ENCODE measurements at places on chromosomes 7 and 10.

- no peak for DNase-seq
Observed at GRCh38 chr10:47374611-47375536, 9.2 kb downstream of the ZNF488 start.

DNA sequence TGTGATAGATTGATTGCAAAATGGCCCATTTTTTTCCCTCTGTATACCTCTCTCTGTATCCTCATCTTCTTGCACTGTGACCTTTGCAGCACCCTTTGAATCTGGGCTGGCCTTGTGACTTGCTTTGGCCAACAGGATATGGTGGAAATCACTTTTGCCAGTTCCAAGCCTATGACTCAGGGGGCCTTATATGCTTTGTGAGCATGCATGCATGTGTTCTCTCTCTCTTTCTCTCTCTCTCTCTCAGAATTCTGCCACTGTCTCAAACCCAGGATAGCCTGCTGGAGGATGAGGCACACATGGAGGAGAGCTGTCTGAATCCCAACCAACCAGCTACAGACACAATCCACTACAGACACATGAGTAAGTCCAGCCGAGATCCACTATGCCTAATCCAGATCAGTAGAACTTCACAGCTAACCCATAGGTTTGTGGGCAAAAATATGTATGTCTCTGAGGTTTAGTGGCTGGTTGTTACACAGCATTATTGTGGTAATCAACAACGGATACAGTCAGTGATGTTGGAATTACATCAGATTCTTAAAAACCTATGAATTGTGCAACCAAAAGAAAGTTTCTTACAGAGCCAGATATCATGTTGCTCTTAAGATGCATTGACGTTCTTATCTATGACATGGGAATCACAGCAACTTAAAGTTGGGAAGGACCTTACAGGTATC is 41.8 kb upstream of the ABCB4 start:
- no peak for DNase-seq

- DNase-seq: no peak
Observed at GRCh38 chr7:146345251-146345650, 228.7 kb downstream of the CNTNAP2 start.

GRCh38 chr10:131689954-131690757 is 210.7 kb upstream of the PPP2R2D start:
- no peak for DNase-seq

- DNase-seq: no peak
Observed at GRCh38 chr7:105229641-105230040, 159.1 kb downstream of the SRPK2 start.

- no peak for DNase-seq
Observed at GRCh38 chr7:84647797-84648757, 453.5 kb upstream of the SEMA3A start.

- no peak for DNase-seq
Observed at GRCh38 chr7:5296611-5297226, 14.0 kb downstream of the SLC29A4 start.

DNA sequence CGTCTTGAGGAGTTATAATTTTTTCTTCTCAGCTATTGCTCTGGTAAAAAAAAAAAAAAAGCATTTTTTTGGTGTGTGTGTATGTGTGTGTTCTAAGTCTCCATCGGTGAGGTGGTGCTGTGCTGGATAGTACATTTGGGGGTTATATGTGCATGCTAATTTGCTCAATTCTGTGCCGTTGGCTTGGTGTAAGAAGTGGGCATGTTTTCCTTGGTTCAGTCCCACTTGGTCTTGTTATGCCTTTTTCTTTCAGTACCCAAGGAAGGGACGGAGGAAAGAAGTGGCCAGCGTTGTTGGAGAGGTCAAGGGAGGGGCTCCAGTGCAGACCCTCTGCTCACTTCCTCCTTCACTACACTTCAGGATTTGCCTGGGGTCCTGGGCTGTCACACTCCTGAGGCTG is 20.4 kb downstream of the LRMDA start:
- no peak for DNase-seq

DNA sequence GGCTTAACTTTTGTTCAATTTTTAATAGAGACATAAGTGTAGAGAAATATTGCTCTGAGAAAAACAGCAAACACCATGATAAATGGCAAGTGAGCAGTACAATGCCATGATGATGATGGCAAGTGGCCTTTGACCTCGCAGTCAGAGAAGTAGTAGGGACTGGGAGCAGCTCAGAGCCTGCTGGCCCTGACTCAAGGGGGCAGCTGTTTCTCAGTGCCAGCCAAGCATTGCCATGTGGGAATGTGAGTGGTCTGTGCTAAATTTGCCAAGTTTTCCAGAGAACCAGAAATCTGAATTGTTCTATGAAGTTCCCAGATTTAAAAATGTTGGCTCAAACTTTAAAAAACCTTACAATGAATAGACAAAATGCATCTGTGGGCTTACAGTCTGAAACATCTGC is 187.9 kb downstream of the BICC1 start:
- no peak for DNase-seq

DNA sequence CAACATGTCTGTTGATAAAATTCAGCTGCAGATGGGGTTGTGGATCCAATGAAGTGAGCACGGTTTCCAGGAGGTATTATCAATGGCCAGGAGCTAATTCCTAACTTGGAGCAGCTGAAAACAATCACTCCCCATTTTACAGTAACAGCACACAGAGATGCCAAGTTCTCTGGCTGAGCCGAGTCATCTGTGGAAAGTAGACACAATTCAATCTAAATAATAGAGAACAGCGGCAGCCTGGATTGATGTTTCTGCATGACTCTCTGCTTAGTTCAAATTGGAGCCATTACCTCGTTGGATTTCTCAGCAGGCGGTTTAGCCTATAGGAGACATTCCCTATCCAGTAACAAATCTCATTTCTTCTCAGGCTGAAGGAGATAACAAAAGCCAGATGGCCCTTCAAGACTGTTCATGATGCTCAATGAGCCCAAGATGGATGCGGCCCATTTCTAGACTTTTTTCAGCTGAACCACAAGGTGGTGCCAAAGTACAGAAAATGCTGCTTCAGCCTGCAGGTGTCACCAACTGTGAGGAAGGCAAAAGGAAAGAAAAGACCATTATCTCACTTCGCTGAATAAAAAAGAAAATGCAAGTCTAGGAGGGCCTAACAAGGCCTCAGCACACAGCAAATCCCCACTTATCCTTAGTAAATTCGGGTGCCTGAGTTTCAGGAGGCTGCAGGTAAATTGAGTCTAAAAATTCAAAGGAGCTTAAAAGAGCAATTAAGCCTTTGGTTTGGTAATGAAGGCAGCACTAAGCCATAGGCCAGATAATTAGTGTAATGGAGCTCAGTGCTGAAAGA is 83.7 kb downstream of the SLC16A9 start:
- DNase-seq: peak; percentile 65

GRCh38 chr7:27367179-27367932 is 124.8 kb downstream of the EVX1 start:
- no peak for DNase-seq

- DNase-seq: no peak
Observed at GRCh38 chr7:157576415-157576814, 239.6 kb downstream of the DNAJB6 start.

DNA sequence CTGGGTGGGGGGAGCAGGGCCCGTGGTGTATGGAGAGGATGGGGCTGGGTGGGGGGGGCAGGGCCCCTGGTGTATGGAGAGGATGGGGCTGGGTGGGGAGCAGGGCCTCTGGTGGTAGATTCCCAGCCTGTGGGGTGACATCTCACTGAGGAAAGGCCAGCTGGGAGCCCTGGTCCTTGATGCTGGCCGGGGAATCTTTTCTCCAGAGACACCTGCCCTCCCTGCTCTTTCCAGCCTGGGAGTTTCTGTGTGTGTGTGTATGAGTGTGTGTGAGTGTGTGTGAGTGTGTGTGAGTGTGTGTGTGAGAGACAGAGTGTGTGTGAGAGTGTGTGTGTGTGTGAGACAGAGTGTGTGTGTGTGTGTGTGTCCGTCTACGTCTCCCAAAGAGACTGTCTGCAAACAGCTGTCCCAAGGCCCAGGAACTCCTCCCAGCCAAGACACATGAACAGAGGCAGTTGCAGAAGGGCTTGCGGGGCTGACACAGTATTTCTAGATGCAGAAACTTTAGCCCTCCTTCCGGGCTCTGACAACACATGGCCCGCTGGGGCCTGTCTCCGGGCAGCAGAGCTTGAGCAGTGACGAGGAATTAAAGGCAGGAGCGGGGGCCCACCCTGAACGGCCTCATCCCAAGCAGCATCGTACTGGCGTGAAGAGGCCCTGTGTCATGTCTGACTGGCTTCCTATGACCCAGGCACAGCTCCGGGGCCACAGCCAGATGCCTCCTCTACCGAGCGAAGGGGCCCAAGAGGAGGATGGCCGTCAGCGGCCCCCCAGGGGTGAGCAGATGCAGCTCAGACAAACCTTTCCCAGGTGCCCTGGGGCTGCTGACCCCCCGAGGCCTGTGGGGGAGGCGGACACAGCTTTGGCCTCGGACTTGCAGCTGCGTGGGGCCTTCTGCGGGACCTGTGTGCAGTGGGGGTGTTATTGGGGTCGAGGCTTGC is 24.3 kb downstream of the FAM20C start:
- no peak for DNase-seq

DNA sequence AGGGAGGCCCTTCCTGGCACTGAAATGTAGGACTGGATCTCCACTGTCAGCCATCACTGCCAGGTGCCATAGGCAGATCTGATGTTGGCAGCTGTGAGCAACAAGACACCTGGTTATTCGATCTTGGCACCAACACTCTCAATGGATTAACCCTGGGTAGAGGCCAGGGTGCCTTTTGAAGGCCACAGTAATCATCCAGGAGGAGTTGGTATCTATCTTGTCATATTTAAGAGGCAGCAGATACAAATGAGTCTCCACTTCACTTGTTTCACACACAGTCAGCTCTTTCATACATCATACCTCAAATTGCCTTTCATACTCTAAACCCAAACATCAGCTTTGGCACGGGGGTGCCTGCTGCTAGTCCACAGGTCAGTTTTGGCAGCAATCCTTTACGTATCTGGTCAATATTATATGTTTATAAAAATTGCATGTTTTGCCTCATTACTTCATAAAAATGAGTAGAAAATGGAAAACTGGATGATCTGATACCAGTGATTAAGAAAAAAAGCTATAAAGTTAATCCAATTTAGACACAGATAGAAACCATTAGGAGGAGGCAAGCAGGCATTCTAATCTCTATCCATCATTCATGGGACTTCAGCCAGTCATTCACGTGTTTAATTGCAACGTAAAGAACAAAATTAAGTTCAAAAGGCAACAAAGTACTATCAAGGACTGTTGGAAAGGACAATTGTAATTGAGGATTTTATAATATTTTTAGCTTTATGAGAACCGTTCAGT is 12.7 kb upstream of the CACUL1 start:
- DNase-seq: no peak

DNA sequence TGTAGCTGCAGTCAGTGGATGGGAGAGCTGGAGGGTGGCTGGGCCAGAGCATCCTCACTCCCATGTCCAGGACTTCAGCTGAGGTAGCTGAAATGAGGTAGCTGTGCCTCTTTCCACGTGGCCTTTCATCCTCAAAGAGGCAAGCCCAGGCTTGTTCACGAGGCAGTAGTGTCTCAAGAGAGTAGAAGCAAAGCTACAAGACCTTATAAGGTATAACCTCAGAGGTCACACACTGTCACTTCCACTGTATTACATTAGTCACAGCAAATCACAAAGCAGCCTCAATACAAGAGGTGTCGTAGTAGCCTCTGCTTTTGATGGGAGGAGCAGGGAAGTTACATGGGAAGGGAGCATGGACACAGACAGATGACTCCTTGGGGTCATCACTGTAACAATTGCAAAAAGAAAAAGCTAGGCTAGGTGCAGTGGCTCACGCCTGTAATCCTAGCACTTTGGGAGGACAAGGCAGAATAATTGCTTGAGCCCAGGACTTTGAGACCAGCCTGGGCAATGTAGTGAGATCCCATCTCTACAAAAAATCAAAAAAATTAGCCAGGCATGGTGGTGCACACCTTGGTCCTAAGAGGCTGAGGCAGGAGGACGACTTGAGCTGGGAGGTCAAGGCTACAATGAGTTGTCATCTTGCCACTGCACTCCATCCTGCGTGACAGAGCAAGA is 97.5 kb downstream of the SKIDA1 start:
- no peak for DNase-seq

GRCh38 chr10:114816308-114816707 is 5.3 kb upstream of the FHIP2A start:
- DNase-seq: no peak

DNA sequence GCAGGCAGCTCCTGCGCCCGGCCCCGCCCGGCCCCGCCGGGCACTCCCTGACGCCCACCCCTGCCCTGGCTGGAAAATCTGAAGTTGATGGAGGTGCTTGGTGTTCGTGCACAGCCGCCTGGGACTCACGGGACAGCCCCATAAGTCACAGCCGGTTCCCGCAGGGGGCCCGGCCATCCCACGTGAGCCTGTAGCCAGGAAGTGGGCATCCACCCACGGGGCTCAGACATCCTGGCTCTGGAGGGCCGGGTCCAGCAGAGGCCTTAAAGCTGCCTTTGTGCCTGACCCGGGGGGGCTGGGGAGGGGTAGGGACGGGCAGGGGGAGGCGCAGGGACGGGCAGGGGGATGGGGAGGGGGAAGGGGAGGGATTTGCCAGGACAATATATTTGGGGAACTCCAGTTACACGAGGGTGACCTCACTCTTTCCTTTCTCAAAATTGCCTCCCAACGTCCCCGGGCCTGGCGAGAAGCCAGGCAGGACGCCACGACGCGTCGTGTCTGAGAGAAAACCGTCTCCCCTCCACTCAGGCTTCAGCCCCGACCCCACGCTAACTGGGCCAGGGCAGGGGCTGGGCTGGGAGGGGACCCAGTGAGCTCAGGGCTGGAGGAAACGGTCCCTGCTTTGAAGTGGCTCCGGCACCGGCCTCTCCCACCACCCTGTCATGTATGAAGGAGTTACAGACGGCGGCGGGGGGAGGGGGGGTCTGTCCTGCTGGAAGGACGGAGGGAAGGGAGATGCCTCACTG is 82.1 kb upstream of the PDGFA start:
- DNase-seq: no peak

DNA sequence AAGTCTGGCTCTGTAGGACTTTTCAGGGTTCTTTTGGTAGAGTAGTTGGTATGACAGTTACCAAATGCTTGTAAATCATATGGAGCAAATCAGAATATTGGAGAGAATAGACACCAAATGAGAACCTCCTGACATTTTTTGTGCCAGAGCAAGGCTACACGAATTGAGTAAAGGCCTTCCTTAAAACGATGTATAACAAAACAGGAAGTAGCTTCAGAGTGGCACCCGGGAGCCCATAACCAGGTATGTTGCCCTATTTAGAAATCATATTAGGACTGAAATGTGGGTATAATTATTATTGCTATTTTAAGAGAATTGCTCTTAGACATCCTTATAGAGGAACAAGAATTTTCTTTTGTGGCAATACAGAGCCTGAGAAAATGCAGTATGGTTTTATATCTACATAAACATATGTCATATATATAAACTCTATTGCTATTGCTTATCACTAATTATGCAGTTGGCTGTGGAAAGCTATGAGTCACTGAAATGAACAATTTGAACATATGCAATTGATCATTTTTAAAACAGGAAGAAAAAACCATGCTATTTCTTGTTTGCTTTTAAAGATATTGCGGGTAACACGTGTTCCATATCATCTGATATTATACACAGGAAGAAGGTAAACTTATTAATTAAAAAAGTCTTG is 197.4 kb upstream of the MTPN start:
- DNase-seq: no peak

- no peak for DNase-seq
Observed at GRCh38 chr10:37456456-37456855, 331.1 kb downstream of the ANKRD30A start.

Measured in NCI-H774 (cell line).